Right lung (tissue), 10 donors: ENCODE measurements at places on chromosomes 3 and 15. TPM values are rescaled to one million over a fixed set of nuclear protein-coding genes. Genes with fewer than 3 reads are reported as not detected.

DNA sequence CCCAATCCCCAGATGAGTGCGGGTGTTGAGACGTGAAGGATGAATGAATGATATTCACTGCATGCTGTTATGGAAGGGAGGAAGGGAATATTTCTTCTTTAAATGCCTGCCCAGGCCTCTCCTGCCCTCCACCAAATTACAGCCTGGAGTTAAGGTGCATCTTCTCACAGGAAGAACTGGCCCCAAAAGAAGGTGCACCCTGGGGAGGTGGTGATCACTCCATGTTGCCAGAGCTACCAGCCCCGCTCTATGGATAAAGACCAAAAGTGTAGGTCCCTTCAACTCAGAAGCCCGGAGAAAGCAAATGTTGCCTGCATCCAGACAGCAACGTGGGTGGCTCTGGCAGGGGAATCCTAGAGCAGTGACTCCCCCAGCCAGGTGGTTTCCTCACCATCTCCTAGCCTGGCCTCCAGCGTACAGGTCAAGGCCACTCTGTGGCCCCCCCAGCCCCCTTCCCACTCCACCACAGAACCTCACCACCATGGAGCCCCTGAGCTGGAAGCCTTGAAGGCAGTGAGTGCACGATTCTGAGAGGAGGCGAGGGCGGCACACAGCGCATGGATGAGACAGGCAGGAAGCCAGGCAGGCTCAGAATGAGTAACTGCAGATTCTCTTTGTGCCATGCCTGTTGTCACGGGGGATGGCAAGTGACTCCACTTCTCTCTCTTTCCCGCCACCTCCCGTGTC is 3.5 kb upstream of the VIPR1 start:
- no peak for DNase-seq

DNA sequence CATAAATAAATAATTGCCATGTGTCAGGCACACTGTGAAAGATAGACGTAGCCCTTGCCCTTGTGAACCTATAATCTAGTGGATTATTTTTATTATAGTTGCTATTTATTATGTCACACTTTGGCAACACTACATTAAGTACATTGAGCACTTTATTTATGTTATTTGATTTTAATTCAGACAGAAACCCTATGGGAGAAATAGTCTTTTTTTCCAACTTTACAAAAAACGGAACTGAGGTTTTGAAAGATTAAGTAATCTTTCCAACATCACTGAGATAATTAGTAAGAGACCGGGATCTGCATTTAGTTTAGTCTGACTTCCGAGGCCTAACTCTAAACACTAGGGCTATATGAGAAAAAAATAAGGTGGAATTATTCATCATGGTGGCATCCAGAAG is 2.8 kb upstream of the FILIP1L start:
- no peak for DNase-seq

DNA sequence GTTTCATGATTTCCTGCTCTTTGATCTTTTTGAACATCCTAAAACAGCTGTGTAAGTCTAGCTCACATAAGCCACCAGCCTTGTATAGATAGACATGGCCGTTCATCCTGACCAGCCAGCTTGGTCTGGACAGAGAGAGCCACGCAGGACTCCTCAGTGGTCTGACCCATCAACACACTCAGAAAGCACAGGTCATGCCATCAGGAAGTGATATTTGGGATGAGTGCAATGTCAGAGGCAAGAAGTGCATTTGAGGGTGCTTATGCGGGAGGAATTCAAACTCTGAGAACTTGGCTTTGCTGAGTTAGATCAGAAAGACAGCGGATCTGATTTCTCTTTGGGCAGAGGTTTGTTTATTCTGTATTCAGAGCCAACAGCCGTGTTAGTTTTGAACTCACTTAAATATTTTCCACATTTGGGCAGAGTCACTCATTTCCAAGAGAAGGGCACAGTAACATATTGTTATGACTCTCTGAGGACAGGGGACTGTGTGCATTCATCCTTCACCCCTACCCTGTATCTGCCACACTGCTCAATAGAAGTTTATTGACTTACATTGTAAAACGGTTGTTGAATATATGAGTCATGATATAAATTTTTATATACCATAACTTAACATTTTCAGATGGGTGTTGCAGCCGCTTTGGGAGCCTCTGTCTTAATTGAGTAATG is 225.3 kb upstream of the LYSMD4 start:
- DNase-seq: no peak

STRA6 gene
- polyA plus RNA-seq: 4.7 TPM

DNA sequence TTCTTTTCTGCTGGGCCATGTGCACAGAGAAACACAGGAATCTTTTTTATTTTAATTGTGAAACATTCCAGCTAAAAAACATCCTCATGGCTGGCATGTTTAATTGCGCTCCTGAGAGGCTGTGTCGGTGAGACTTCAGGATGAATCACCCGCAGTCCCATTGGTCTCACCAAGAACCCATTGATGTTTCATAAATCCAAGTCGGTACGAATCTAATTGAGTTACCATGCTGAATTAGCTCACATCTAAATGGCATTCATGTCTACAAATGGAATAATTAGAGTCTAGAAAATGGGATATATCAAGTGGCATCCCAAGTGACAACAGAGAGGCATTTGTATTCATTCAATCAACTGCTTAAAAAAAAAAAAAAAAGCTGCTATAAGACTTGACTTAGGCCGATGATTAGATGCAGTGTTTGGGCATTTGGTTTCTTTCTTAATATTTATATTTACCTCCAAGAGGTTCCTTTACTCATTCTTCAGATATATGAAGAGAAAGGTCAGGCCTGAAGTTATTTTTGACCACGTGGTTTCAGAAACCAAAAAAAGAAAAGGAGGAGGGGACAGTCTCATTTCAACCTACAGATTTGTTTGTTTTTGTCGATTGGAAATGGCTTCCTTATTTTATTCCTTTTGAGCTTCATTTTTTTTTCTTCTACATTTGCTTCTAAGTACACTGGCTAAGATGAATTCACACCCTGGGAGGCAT is 79.1 kb upstream of the FOXB1 start:
- no peak for DNase-seq

- DNase-seq: no peak
Observed at GRCh38 chr3:62376906-62377877, 3.8 kb upstream of the FEZF2 start.

DNA sequence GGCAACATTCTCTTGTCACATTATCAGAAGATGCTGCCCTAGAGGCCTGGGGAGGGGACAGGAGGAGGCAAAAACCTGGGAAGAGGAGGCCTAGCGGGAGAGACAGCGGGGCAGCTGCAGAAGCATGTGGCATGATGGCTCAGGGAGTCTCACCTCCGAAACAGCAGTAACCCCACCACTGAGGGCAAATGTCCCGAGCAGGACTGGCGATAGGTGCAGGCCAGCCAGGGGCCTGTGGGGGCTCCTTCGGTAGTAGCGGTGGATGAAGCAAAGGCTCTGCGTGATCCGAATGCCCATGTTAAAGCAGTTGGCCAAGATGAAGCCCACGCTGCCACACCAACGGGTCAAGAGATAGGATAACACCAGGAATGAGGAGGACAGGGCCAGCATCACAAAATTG is 38.0 kb downstream of the RFT1 start:
- DNase-seq: no peak

GRCh38 chr3:9911863-9912262 is 5.0 kb upstream of the IL17RC start:
- no peak for DNase-seq

GRCh38 chr3:184295771-184296170 is 3.3 kb upstream of the PSMD2 start:
- no peak for DNase-seq

- no peak for DNase-seq
Observed at GRCh38 chr3:145188079-145188770, 972.8 kb downstream of the PLOD2 start.

TTLL13 gene
- 0.12 TPM for polyA plus RNA-seq

DNA sequence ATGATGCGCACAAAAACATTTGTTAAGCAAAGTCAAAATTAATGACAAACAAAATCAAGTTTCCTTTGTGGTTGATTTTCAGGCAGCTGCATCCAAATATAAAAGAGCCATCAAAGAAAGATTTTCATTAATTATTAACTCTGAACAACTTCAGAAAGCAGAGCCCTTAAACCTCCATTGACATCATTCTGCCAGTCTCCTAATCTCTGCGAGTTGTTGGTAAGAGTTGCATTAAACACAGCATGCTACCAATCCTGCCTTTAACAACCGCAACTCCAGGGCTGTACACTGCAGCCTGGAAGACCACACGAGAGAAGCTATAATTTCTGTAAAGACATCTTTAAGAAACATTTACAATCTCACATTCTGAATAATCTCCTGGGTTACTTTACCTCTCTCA is 204.6 kb downstream of the NR2F2 start:
- DNase-seq: no peak

DNA sequence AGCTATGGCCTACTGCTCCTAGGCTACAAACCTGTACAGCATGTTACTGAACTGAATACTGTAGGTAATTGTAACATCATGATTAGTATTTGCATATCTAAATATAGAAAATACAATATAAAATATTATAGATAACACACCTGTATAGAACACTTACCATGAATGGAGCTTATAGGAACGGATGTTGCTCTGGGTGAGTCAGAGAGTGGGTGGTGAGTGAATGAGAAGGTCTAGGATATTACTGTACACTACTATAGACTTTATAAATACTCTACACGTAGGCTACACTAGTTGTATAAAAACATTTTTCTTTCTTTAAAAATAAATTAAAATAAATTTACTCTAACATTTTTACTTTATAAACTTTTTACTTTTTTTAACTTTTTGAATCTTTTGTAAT is 224.0 kb upstream of the CBLB start:
- DNase-seq: no peak

GATM gene
- 21.7 TPM for polyA plus RNA-seq

- DNase-seq: no peak
Observed at GRCh38 chr3:57784089-57784735, 28.1 kb downstream of the SLMAP start.

- no peak for DNase-seq
Observed at GRCh38 chr3:183822631-183823030, 2.7 kb downstream of the MAP6D1 start.

DNA sequence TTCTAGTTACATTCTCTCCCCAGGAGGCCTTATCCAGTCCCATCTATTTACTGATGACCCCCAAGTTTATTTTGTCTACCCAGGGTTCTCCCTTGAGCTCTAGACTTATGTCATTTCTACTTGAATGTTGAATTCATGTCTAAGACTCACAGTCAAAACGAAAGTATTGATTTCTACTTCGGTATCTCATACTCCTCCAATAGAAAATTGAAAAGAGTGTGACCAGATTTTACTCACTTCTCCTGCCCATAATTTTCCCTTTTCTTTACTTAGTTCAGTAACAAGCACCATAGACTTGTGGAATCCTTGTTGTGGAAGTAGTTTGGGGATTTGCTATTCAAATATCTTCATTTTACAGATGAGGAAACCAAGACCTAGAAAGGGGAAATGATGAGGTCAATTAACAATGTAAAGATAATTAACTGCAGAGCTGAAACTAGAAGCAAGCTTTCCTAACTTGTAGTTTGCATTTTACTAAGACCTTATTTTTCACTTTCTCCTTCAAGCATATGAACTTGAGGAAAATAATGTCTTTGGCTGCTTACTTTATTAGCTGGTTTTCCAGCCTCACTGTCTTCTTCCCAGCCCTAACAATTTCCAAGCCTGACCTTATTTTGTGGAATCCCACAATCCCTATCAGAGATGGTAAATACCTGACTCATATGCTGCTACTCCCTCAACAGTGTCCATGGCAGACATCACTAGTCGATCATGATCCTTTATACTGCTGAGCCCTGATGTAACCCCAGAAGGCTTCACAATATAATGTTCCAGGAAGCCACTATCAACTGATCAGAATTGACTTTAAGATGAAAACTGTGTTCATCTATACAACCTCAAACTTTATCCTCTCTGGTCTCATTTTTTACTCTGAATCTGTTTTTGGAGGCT is 123.9 kb upstream of the AGBL1 start:
- DNase-seq: no peak

IL20RB gene
- 1.0 TPM for polyA plus RNA-seq

GRCh38 chr3:77906102-77906709 is 866.3 kb downstream of the ROBO2 start:
- DNase-seq: no peak

- DNase-seq: no peak
Observed at GRCh38 chr15:60394689-60395097, 3.1 kb downstream of the ANXA2 start.
